Activated CD4-positive, alpha-beta T cell treated with anti-CD3 and anti-CD28 coated beads, Interleukin-2, amount 10 ng/mL, durations not matched to agents 24 days and 14 days (primary cell): ENCODE measurements at places on chromosomes 1 and 21.

GRCh38 chr1:8862528-8862927, 16.0 kb downstream of the ENO1 start:
- DNase-seq, result peak; percentile 81

DNA sequence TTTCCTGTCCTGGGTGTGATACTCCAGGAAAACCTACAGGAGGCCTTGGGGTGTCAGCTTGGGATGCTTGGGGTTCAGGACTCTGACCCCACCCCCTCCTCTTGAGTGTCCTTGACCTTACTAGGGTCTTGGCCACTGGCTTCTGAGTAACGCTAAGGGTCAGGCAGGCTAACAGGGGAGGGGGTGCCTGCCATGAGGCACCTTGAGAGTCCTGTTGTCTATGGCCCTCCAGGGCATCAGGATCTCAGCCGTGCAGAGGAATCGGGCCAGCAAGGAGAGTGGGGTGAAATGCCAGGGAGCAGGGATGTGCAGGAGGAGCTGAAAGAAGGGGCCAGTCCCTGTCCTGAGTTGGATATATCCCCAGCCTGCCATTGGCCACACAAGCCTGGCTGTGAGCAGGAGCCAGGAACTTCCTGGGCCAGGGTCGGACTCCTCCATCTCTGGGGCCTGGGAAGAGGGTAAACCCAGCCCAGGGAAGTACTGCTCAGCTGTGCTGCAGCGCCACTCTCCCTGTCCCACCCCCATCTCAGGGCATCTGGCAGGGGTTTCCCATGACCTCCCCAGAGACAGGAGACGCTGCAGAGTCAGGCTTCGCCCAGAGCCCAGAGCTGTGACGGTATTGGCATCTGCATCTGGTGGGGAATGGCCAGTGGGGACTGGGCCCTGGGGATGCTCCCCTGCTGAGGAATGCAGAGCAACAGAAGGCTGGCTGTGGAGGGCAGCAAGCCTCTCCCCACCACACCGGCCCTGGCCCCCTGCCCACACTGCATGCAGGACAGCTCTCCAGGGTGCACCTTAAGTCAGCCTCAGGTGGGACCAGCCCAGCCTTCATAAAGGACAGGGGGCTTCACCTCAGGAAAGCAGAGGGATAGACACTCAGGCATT, 6.3 kb downstream of the KIF21B start:
- no peak for DNase-seq

GRCh38 chr1:167899253-167899681, 14.7 kb downstream of the ADCY10 start:
- peak; percentile 40 for DNase-seq

- DNase-seq, result no peak
Observed at GRCh38 chr1:35565742-35566133, 7.4 kb upstream of the TFAP2E start.
